GM13976 (cell line): ENCODE measurements at places on chromosomes 16 and 17.

DNA sequence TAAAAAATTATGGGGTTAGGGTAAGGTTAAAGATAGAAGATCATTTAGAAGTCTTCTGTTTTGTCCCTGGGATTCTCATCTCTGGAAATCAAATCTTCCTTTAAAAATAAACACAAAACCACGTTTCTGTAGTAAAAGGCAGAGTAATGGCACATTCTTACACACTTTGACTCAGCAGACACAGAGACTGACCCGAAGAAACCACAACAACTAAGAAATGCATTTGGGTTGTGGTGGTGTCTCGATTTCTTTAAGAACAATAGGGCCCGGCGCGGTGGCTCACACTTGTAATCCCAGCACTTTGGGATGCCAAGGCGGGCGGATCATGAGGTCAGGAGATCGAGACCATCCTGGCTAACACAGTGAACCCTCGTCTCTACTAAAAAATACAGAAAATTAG is 54.9 kb upstream of the MYH10 start:
- DNase-seq = no peak

GRCh38 chr17:78842881-78843565 is 2.4 kb upstream of the USP36 start:
- DNase-seq = peak; percentile 71

GRCh38 chr17:64008830-64009229 is 10.7 kb downstream of the PRR29 start:
- no peak for DNase-seq

DNA sequence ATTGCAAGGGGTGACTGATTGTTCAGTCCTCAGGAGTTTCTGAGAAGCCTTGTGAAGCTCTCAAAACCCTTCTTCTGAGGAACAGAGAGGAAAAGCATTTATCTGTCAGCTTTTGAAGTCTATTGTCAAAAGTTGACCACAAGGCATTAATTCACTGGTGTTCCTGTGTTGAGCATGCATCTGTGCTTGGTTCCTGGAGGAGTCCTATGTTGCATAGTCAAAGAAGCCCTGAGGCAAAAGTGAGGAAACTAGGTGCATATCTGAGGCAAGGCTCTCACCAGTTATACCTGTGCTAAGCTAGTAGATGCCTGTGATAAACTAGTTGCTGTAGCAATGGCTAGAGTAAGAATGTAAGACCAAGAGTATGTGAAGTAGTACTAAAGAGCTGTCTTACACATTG is 1.8 kb upstream of the HEATR6 start:
- DNase-seq = no peak

- DNase-seq = no peak
These were observed 4.1 kb upstream of the B9D1 start for GRCh38 chr17:19366637-19366972.

GRCh38 chr16:11412965-11413887 is 68.0 kb downstream of the RMI2 start:
- no peak for DNase-seq

GRCh38 chr17:40938981-40939380 is 1.5 kb upstream of the KRT23 start:
- no peak for DNase-seq
